ENCODE measurements at places on chromosomes 7 and 10.

- DNase-seq: no peak
Measured at GRCh38 chr10:123394382-123394781, 240.2 kb downstream of the BUB3 start.

- peak; percentile 79 for DNase-seq
Measured at GRCh38 chr10:110408203-110408871, 89.4 kb upstream of the DUSP5 start.

- DNase-seq: no peak
Measured at GRCh38 chr10:132112611-132113010, 46.9 kb downstream of the JAKMIP3 start.

GRCh38 chr7:117132321-117133120 is 179.2 kb downstream of the ST7 start:
- peak; percentile 67 for DNase-seq

DNA sequence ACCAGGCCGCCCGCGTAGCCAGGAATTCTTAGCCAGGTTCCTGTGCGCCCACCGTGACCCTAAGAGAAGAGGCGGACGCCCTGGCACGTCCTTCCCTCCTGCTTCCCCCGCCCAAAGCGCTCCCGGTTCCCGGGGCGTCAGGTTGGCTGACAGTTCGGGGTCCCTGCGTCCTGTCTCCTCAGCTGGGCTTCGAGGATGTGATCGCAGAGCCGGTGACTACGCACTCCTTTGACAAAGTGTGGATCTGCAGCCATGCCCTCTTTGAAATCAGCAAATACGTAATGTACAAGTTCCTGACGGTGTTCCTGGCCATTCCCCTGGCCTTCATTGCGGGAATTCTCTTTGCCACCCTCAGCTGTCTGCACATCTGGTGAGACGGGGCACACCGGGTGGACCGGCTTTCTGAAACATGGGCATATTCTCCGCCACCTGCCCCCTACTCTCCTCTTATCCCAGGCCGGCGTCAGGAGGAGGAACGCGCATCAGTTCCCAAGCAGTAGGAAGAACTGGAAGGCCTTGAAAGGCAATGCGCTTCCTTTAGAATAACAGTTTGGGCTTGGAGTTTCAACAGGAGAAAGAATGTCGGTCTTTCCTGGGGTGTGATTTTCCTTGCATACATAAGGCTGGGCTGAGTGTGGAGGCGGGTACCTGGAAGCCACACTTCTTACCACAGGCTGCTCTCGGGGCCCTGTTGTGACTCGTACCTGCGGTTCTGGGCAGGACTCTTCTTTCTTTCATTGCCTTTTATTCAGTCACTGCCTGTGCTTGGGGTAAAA is 728 bp downstream of the CAV2 start:
- DNase-seq: peak; percentile 88

GRCh38 chr10:4217653-4218052 is 432.6 kb upstream of the KLF6 start:
- no peak for DNase-seq

- no peak for DNase-seq
Measured at GRCh38 chr10:69772933-69773704, 28.6 kb upstream of the COL13A1 start.

- DNase-seq: no peak
Measured at GRCh38 chr7:40986351-40986873, 716.5 kb downstream of the INHBA start.

DNA sequence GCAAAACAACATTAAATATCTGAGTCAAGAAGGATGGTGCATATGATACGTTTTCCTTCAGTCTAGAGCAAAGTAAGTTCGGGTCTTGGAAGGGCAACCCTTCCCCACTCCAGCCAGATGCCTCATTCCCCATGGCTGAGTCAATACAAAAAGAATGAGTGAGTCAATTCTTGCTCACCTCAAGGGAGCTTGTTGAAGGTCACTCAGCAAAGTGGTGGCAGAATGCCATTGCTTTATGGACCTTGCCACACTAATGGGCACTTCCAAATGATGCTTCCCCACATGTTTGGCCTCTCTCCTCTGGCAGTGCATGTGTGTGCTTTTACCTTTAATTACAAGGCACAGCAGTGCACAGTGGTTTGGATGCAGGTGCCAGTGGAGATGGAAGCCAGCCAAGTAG is 296.5 kb downstream of the SORCS3 start:
- peak; percentile 6 for DNase-seq

DNA sequence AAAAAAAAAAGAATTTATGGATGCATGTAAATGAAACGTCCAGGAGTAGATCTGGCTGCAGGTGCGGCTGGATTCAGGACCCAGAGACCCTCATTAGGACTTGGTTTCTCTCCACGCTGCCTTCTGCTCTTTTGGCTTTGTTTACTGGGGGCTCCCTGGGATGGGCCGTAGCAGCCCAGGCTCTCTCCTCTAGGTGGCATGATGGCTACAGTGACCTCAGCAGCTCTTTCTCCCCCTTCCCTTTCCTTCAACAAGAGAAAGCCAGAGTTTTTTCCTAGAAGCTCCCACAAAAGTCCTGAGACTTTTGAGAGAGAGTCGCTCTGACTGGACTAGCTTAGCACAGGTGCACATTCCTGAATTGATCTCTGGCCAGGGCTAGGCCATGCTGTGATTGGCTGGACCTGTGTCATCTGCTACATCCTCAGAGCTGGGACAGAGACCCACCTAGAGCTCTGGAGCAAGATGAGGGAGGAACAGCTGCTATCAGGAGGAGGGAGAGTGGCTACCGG is 67.8 kb upstream of the PDCD4 start:
- DNase-seq: no peak
